ENCODE measurements at places on chromosomes 3 and 15.

- peak; percentile 89 for DNase-seq
Observed at GRCh38 chr3:157785102-157785826, 282.0 kb upstream of the VEPH1 start.

DNA sequence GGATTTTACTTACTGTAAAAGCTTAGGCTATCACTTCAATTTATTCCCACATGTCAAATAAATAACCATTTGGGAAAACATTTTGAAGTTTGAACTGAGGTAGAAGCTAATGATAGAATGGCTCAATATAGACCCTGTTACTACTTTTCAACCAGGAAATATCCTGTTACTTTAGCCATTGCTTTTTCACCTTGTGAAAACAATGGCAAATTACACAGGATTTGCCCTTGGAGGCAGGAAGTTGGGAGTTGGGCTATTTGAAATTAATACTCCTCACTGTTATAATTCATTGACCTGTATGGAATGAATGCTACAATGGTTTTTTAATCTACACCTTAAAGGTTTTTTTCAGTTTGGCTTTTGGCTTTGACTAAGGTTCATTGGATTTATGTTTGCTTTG lies 98.1 kb upstream of the UBE2E2 start:
- no peak for DNase-seq

DNA sequence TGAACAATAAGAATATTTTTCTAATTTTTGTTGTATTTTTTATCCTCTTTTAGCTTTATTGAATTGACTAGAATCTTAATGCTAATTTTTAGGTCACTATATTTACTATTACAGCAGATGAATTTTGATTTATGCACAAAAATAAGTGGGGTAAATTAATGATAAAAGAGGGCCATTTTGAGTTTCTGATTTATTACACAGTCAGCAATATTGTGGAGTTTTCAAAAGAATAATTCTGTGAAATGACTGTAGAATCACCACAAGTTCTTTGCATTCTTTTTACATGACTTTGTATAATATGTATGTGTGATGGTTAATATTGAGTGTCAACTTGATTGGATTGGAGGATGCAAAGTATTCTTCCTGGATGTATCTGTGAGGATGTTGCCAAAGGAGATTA lies 812.4 kb upstream of the DPPA4 start:
- DNase-seq: no peak

DNA sequence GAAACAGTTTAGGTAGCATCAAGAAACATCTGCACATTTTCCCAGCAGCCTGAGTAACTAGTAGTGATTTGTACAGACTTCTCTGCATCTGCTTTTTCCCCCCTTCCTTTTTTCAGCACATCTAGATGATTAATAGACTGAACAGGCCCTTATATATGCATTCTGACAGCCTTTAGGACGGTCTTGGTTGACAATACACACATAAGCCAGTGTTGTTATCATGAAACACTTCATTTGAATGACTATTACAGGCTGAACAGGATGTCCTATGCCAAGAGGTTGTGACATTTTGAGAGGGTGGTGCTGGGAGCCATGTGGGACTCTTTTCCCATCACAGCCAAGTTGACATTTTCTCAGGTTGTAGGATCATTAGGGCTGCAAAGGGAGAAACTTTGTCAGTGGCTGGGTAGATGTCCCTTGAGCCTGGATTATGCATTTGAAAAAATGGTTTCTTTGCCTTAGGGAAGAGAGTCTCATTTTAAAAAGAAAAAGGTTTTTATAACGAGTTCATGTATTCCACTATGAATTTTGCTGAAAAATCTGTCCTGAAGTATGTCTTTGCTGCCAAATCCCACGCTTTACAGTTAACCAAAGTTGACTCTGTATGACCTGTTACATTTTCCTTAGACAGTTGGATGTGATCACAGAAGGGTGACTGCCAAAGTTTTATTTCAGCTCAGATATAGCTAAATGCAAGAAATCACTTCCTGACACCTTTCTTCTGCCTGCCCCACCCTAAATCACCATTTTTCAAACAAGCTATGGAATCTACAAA lies 73.7 kb downstream of the FILIP1L start:
- no peak for DNase-seq

- DNase-seq: no peak
Observed at GRCh38 chr3:54494209-54494608, 371.9 kb downstream of the CACNA2D3 start.

- no peak for DNase-seq
Observed at GRCh38 chr3:197462808-197463207, 93.0 kb downstream of the BDH1 start.

DNA sequence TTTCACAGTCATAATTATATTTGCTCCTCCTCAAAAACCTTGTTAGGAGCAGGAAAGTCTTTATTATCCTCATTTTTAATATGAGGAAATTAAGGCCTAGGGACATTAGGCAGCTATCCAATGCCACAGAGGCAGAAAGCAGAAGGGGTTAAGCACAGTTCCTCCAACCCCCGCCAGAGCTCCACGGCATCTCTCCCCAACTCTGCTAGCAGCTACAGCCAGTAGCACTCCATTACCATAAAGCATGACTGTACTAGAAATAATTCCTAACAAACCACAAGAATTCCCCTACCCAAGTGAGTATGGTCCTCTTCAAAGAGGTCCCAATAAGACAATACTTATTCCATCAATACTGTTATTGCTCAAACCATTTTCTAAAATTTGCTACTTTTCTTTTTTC lies 9.8 kb downstream of the HEG1 start:
- DNase-seq: peak; percentile 83

- no peak for DNase-seq
Observed at GRCh38 chr3:177528306-177529070, 331.2 kb upstream of the TBL1XR1 start.
